Mesenchymal stem cell (in vitro differentiated cells and primary cell): ENCODE measurements at places on chromosomes 13 and 19.

DNA sequence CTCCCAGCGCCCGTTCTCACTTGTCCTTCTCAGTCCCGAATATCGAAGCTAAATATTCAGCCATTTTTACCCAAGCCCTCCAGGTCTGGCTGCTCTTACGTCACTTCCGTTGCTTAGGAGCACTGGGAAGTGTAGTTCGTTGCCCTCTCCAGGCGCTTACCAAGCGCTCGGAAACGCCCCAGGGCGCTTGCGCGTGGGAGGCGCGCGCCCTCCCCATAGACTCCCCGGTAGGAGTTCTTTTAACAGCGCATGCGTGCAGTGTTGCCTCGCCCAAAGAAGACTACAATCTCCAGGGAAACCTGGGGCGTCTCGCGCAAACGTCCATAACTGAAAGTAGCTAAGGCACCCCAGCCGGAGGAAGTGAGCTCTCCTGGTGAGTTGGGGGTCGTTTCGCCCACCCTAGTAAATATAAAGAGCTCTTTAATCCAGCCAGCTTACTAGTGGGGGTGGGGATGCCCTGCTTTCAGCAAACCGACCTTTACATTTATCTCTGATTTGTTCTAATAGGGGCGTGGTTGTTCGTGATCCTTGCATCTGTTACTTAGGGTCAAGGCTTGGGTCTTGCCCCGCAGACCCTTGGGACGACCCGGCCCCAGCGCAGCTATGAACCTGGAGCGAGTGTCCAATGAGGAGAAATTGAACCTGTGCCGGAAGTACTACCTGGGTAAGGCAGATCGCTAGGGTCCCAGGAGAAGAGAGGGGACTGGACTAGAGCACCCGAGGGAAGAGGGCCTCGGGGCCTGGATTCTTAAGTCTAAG, at the start of the genes PSENEN and U2AF1L4:
PSENEN (plus strand) TSS at position 324 of the 759 bp plus-strand sequence; CDS start at position 604, 280 bp downstream.
U2AF1L4 (minus strand) TSS at position 91 of the 759 bp plus-strand sequence; CDS start at position 64, 27 bp downstream.
- peak; percentile 99 for DNase-seq

- DNase-seq = peak; percentile 21
These were observed 18.0 kb downstream of the APBA3 start for GRCh38 chr19:3743486-3743885.

DNA sequence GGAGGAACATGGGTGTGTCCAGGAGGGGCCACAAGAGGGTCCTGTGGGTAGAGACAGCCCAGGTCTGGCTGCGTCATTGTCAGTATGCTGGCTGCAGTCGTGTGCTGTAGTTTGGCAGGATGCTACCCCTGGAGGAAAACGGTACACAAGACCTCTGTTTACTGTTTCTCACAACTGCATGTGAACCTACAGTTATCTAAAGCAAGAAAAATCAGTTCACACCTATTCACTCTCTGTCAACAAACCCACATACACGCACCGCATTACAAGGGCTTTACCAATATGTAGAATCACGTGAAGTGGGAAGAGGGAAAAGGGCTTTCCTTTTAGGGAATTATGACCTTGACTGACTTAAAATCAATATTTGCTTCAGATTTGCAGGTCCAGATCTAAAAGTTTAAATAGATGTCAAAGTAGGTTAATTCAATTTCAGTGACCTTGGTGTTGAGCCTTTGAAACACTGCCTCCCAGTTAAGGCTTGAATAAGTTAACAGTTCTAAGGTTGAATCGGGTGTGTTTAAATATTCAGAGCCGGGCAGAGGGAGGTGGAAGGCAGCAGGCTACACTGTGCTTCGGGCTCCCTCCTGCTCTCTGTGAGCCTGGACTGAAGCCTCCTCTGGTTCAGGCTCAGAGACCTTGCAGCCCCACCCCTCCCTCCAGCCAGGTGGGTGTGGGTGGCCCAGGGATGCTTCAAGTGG, 17.2 kb upstream of the MCF2L start:
- no peak for DNase-seq

GRCh38 chr19:27993619-27994570, 1219.1 kb downstream of the UQCRFS1 start:
- no peak for DNase-seq

- no peak for DNase-seq
These were observed 101.3 kb upstream of the SOX1 start for GRCh38 chr13:111965466-111966214.

- peak; percentile 72 for DNase-seq
These were observed at the start of gene LMO7 for GRCh38 chr13:75635828-75636435. LMO7 (plus strand) TSS chr13:75636330; CDS start chr13:75636658, 328 bp downstream.

- DNase-seq = no peak
These were observed 309.5 kb downstream of the TEX29 start for GRCh38 chr13:111629926-111630325.

DNA sequence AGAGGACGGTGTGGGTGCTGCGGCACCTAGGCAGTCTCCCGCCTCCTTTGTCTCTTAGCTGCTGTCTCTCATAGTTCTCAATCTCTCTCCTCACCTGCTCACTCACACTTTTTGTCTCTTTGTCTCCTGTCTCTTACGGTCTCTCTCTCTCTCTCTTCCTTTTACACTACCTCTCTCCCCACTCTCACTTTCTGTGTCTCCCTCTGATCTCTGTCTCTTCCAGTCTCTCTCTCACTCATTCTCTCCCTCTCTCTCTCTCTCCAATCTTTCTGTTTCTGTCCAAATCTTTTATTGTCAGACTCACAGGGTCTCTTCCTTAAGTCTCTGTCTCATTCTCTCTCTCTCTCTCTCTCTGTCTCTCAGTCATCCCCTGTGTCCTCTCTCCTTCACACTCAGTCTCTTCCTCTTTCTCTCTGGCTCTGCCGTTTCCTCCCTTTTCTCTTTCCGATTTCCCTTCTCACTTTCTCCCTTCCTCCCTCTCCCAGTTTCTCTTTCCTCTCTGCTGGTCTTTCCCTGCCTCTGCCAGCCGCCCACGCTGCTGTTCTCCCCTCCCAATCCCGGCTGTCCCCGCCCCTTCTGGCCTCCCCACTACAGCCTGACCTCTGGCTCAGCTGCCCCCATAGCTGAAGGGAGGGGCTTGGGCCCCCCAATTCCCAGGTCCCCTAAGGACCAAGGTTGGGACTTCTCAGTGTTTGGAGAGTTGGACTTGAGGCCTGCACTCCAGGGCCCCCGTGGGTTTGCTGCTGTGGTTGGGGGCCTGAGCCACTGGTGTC, at the start of gene PLEKHA4:
PLEKHA4 (minus strand) TSS at position 504 of the 773 bp plus-strand sequence. CDS start 997 bp downstream, outside the sequence.
- peak; percentile 81 for DNase-seq

DNA sequence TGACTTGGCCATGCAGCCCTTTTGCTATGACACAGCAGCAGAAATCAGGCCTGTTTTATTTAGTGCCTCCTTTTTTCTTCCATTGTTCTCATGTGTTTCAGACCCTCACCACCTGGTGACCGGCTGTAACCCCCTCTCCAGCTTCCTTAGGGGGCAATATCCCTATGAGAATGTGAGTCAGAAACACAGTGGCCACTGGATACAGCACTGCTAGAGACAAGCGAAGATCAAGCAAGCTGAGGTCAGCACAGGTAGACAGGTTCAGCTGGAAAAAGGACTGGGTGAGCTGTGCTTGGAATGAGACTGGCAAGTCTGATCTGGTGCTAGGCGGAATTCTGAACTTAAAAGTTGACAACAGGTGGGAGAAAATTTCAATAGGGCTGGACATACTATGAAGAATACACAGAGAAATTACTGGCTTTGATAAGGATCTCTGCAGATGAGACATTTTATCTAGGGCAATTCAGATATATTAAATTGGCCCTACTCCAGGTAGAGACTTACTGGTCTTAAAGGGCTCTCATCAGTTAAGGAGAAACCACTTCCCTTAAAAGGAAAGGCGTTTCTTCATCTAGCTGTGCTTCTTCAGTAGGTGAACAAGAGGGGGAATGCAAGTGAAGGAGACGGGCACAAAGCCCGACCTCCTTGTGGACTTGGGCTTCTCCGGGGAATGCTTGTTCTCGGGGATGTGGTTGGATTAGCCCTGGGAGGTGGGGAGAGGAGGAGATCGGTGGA, 83.3 kb downstream of the ERCC5 start:
- DNase-seq = no peak

DNA sequence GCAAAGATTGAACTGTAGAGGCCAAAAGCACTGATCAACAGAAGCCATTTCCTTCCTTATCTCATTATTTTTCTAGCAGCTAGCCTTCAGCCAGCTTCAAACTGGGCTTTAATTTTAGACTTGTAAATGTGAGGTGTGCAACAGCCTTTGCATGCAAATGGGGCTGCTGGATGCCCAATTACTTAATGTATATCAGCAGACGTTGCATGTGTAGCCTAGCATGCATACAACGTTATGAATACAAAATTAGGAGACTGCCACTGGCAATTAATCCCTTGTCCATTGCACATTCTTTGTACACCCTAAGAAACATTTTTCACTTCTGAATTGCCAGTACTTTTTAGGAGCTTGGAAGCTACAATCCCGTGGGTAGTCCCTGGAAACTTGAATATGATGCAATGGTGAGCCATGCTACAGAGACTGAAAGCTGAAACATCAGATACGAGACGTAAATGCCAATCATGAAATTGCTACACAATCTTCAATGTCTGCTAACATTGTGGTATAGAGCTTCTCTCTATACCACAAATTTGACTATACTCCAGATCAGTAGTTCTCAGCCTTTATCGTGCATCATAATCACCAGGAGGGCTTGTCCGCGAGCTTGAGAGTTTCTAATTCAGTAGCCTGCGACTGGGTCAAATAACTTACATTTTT, 20.2 kb downstream of the EPSTI1 start:
- peak; percentile 27 for DNase-seq

DNA sequence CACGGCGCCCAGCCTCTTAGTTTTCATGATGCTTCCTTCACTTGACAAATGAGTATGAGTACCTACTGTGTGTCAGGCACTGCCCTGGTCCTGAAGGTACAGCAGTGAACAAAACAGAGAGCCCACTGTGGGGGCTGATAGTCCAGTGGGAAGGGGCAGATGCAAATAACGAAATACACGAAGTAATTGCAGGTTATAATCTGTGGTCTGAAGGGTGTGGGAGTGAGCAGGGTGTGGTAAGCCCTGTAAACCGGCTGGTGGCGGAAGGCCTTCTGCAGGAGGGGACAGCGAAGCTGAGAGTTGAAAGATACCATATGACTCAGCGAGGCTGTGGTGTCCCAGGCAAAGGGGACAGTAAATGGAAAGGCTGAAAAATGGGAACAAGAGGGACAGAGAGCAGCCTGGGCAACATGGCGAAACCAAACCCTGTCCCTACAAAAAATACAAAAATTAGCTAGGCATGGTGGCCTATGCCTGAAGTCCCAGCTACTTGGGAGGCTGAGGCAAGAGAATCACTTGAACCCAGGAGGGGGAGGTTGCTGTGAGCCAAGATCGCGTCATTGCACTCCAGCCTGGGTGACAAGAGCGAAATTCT, 60.5 kb downstream of the MAP4K1 start:
- no peak for DNase-seq

- no peak for DNase-seq
These were observed 32.3 kb upstream of the MYCBP2 start for GRCh38 chr13:77359171-77359570.
